ENCODE measurements at places on chromosomes 1 and 21.

DNA sequence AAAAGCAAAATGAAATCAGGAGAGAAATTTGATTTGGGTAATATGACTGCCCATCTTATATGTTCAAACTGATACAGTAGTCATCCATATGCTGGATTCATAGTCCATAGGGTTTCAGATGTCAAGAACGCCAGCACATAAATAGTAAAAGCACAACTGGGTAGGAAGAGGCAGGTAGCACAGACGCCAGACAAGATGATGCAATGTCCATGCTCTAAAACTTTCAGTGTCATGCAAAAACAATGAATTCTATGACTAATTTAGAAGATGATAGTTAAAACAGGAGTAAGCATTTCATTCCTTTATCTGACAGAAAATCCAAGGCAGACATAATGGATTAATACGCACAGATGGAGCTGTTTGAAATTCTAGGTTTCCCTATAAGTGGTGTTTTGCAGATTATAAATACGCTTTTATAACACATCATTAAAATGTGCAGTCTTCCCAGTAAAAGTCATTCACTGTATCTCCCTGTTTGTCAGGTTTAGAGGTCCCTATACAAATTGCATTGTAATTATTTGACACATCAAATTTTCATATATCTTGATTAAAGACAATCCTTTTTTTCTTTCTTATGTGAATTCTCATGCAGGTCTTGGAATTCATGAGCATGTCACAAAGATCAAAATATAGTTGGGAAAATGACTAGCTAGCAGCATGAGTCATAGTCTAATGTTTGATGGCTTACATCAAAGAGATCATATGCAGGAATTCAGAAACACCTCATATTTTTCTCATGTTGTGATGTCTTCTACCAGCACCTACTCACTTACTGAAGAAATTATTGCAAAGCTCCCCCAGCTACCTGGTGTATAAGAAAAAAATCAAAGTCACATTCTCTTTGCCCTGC, 139.9 kb downstream of the DSCAM start:
- no peak for DNase-seq

DNA sequence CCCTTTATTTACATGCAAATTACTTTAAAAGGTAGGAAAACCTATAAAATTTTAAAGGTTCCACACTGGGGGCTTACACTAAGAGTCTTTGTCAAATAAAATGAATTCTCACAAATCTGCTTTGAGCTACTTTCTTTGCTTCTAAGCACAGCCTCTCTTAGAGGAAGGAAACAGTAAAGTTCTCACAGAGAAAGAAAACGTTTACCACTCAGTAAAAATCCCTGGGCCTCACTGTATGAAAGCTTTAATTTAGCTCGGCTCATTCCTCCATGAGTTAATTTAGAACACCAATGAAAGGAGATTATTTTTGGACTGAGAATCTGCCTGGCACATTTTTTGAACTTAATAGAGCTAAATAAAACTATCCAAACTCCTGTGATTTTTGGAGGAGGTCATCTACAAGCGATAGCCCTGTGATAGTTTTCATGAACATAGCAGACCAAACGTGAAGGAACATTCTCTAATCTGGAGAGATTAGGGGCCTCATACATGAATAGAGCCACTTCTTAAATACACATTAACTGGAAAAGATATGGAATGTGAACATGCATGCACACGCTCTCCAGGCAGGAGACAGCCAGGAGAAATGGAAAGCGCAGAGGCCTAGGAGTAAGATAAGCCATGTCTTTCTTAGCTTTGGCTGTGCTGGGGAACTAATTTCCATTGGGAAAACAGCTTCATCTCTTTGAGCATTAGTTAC, 32.8 kb downstream of the PRRX1 start:
- DNase-seq = no peak

- DNase-seq = no peak
These were observed 26.7 kb downstream of the RTCA start for GRCh38 chr1:100292711-100293110.

DNA sequence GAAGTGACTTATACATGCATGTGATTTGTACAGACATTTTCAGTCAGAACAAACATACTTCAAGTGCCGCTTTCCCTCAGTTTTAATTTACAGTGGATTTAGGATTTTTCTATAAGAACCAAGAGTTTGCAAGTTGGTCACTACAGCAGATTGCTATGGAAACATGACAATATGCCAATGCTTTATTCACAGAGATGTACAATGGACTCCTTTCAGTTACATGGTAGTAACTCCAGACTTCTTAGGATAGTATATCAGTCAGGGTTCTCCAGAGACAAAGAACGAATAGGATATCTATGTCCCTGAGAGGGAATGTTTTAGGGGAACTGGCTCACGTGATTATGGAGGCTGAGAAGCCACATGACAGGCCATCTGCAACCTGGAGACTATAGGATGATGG, 27.4 kb downstream of the IFI44 start:
- DNase-seq = no peak

GRCh38 chr1:169696273-169697100, 14.9 kb downstream of the SELL start:
- DNase-seq = no peak

Data from NCI-H774 (cell line).